ENCODE measurements at places on chromosomes 2 and 18.

DNA sequence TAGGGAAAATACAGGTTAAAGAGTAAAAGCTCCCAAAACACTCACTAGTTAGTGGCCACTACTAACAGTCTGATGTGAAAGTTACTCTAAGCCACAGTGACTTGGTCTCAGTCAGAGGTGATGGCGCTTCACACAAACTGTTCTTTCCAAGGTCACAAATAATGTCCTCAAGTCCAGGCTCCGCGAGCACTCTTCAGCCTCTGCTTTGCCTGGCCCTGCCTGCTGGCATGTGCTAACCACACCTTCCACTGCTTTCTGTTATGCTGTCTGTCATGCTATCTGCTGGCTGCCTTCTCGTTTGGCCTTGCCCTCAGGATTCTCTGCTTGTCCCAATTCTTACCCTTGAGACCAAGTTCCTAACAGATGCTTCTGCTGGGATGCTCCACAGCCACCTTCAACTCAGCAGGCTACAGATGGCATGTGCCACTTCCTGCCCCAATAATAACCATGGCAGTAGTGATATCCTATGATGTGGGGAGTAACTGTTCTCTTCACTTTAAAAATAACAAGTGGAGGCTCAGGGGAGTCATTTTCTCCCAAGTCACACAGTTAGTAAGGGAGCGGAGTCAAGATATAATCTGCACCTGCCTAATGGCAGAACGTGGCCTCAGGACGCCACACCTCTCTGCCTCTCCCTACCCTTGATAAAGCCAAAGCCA lies 75.7 kb downstream of the ZAP70 start:
- no peak for DNase-seq

GRCh38 chr2:96528006-96528699 lies 8.4 kb upstream of the ARID5A start:
- DNase-seq, result peak; percentile 96

- DNase-seq, result no peak
Measured at GRCh38 chr18:49141491-49141890, 190.7 kb upstream of the SMAD7 start.

GRCh38 chr2:28343184-28343942 lies 49.3 kb upstream of the FOSL2 start:
- no peak for DNase-seq

DNA sequence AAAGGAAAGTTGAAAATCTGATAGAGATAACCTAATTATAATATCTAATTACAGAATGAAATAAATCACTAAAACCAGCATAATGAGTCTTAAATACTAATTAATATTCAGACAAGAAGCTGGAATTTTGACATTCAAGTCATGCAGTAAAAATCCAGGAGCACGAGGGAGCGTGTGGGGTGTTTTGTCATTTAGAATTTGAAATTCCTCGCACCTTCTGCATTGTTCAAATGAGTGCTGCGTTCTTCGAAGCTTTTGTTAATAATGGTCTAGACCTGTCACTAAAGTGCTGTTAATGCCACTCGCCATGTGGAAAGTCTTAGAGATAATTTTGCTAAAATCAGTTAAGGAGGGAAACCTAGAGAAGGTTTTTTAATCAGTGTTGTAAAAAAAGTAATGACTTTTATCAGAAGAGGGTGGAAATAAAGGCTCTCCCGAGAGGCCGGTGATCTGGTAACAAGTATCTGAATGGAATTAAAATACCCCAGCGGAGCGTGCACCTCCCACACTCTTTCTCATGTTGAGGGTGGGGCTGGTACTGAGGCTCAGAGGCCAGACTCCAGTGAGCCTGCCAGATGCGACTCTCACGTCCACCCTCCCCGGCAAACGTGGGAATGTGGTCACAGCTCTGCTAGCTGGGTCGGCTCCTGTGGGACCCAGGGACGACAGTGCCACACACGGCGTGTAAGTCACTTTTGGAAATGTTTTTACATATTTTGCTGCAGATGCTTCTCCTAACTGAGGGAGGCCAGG lies 69.4 kb upstream of the MYT1L start:
- DNase-seq, result no peak

- DNase-seq, result no peak
Measured at GRCh38 chr2:222837643-222838056, 23.2 kb upstream of the ACSL3 start.

- no peak for DNase-seq
Measured at GRCh38 chr2:152037743-152038435, 61.0 kb downstream of the CACNB4 start.

- no peak for DNase-seq
Measured at GRCh38 chr2:213320604-213321003, 36.3 kb downstream of the SPAG16 start.

DNA sequence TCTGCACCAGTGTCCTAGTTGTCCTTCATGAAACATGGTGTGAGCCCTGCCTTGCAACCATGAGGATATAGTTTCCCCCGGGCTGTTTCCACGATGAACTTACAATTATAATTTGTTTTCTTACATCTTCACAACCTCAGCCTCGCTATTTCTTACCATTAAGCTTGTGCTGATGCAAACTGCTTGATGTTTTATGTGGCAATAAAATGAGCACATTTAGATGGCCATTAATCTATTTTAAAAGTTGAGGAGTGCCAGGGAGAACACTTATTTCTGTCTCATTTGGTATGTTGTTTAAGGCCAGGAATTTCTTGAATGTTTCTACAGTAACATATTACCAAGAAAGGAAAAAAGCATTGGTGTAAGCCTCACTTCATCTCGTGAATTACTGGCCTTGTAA lies 214.5 kb upstream of the SLC8A1 start:
- no peak for DNase-seq

DNA sequence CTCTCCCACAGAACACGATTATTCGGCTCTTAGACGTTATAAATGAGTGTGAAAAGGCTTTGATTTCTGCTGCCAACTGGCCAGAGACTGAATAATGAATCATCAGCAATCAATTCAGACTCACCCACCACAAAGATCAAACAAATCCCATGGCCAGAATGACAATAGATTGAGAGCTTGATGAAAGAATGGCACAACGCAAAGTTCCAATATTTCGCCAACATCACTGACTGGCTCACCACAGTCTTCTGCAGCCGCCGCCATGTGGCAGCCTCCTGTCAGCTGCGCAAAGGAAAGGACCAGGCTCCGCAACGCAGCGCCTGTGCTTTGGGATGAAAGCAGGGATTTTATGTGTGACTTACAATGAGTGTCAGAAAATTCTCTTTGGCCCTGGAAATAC lies 104.4 kb upstream of the SOX11 start:
- no peak for DNase-seq

GRCh38 chr18:77560341-77560992 lies 310.8 kb downstream of the GALR1 start:
- peak; percentile 18 for DNase-seq

DNA sequence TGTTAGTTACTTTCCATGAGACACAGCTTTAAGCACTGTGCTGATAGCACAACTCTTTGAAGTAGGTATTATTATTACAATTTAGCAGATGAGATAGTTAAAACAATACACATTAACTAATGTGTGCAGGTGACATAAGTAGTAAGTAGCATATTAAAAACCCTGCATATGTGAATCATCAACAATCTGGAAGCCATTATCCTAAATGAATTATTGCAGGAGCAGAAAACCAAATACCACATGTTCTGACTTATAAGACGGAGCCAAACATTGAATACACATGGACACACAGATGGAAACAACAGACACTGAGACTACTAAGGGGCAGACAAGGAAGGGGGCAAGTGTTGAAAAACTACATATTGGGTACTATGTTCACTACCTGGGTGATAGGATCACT lies 300.3 kb upstream of the GULP1 start:
- DNase-seq, result no peak

- DNase-seq, result no peak
Measured at GRCh38 chr18:43671431-43671830, 394.1 kb upstream of the SYT4 start.

DNA sequence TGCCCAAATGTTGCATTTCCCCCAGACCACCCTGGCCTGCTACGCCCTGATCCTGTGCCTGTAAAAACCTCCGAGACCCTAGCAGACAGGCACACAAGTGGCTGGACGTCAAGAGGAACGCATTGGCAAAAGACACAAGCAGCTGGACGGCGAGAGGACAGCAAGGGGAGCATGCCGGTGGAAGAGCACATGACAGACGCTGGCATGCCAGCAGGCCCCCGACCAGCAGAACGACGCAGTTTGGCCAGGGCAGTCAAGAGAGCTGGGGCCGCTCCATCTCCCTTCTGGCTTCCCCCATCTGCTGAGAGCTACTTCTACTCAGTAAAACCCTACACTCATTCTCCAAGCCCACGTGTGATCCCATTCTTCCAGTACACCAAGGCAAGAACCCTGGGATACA lies 42.1 kb downstream of the SAP130 start:
- no peak for DNase-seq

DNA sequence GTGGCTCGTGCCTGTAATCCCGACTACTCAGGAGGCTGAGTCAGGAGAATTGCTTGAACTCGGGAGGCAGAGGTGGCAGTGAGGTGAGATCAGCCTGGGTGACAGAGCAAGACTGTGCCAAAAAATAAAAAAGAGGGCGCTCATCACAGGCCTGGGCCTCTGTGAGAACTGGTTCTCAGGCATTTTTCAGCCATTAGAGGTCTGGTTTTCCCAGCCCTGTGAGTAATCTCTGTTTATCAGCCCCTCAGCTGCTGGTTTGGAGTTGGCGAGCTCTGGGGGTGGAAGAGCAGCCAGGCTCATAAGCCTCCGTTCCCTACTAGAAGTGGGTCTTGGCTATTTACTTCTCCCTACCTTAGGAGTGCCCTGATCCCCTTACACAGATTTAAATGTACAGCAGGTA lies 53.1 kb downstream of the CHRNA1 start:
- DNase-seq, result no peak

GRCh38 chr18:32899819-32900218 lies 127.0 kb upstream of the KLHL14 start:
- no peak for DNase-seq

GRCh38 chr2:224904381-224904780 lies 137.9 kb downstream of the DOCK10 start:
- DNase-seq, result no peak

- DNase-seq, result no peak
Measured at GRCh38 chr2:100011272-100011731, 131.1 kb downstream of the AFF3 start.

DNA sequence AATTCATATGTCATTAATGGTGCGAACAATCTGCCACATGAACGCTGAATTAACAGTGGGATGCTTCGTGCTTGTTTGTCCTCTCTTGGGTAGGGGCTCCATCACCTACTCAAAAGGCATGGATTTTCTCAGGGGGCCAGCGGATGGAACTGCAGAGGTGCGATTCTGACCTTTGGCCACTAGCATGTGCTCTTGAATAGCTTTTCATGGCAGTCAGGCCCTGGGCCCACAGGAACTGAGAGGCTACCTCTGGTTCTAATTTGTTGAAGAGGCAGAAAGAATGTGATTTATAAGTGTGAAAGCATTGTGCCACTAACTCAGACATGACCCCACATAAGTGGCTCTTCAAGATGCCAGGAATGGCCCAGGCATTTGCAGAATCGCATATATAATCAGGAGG lies 283.2 kb downstream of the INSIG2 start:
- peak; percentile 10 for DNase-seq

DNA sequence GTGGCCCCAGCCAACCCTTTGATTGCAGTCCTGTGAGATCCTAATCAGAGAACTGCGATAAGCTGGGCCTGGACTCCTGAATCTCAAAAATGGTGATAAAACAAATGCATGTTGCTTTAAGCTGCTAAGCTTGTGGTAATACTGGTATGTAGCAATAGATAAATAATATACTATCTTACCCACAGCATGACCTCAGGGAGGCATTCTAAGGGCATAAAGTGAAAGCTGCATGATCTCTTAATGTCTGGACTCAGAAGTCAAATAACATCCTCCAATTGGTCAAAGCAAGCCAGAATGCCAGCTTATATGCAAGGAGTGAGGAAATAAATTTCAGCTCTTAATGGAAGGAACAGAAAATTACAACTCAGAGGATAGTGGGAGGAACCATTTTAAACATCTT lies 246.1 kb downstream of the FSIP2 start:
- no peak for DNase-seq

GRCh38 chr2:149420053-149420963 lies 89.9 kb downstream of the LYPD6 start:
- no peak for DNase-seq

- no peak for DNase-seq
Measured at GRCh38 chr2:202158796-202159195, 79.6 kb downstream of the SUMO1 start.

- peak; percentile 8 for DNase-seq
Measured at GRCh38 chr2:165793161-165793778, 777 bp downstream of the GALNT3 start.

DNA sequence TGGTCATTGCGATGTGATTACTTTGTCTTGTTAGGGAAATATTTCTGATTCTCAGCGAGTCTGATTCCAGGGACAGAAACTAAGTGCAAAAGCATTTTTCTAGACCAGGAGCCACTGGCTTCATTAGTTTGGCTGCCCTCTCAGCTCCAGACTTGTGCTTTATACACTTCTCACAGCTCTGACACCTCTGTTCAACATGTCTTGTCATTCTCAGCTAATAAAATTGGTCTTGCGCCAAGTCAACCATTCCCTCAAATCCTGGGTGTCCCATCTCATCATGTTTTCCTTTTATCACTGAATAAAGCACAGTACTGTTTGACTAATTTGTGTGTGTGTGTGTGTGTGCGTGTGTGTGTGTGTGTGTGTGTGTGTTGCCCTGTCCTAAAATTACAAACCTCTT lies 215.5 kb upstream of the EPHA4 start:
- DNase-seq, result no peak

DNA sequence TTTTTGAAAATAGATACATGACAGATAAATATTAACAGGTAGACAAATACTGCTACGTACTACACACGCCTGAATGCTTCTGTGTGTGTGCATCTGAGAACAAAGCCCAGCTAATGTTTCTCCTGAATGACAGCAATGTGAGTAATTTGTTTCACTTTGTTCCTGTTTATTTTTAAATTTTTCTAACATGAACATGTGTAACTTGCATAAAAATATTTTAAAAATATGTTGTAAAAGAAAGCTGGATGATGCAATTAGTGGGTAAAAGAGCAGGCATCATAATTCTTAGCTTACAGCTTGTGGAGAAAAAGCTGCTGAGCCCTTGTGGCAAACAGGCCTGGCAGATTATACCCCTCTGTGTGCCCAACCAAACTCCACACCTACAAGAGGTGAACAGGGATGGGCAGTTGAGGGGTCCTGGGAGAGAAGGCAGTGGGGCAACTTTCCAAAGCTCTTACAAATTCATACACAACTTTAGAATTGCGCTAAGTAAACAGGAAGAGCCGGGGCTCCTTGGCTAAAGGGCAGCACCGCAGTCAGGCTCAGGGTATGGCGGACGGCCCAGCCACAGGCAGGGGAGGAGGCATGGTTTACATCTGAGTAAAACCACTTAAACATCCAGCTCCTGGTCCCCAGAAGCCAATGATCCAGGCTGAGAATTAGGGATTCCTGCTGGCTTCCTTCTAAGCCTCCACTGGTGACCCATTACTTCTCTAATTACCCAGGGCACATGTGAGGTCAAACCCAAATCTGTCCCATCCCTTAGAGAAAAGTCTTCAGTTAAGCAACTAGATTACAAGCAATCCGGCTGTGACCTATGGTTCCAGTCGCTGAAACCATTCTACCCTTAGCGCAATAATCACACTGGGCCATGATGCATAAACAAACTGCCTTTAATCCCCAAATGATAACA lies 14.0 kb downstream of the PXDN start:
- no peak for DNase-seq
